ENCODE measurements at places on chromosomes 4 and X. TPM values are rescaled to one million over a fixed set of nuclear protein-coding genes. Genes with fewer than 3 reads are reported as not detected.
A peak's percentile ranks its signal among the peaks of the same experiment; 100 is the strongest.

DNA sequence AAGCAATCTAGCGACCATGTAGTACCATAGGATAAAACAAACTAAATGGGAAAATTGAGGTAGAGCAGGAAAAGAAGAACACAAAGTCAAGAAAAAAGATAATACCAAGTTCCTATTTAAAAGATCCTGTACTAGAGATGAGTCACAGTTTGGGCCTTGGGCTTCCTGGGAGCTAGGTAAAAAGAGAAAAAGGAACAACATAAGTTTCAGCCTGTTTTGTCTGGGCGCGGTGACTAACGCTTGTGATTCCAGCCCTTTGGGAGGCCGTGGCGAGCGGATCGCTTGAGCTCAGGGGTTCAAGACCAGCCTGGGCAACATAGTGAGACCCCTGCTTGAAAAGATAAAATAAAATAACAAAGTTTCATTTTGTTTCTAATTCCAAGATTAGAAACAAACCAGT, 14.0 kb upstream of the TMEM156 start:
- H3K27me3 ChIP-seq: no peaks in the 10 kb centered on the region
- H3K4me1 ChIP-seq: peaks cover 21% of the 10 kb centered on the region
- H3K27ac ChIP-seq: no peak overlapping the region
- DNase-seq: no peak
- H3K4me3 ChIP-seq: peak overlapping the region; percentile 59
- no peaks in the 10 kb centered on the region for H3K36me3 ChIP-seq

GRCh38 chrX:121146059-121146628, 98.7 kb downstream of the GLUD2 start:
- DNase-seq: no peak
- no peak overlapping the region for H3K4me3 ChIP-seq
- H3K4me1 ChIP-seq: no peaks in the 10 kb centered on the region
- no peaks in the 10 kb centered on the region for H3K27me3 ChIP-seq
- H3K36me3 ChIP-seq: no peaks in the 10 kb centered on the region

The MYL5 gene
- total RNA-seq: 14.0 TPM

The VBP1 gene
- 77.3 TPM for total RNA-seq

DNA sequence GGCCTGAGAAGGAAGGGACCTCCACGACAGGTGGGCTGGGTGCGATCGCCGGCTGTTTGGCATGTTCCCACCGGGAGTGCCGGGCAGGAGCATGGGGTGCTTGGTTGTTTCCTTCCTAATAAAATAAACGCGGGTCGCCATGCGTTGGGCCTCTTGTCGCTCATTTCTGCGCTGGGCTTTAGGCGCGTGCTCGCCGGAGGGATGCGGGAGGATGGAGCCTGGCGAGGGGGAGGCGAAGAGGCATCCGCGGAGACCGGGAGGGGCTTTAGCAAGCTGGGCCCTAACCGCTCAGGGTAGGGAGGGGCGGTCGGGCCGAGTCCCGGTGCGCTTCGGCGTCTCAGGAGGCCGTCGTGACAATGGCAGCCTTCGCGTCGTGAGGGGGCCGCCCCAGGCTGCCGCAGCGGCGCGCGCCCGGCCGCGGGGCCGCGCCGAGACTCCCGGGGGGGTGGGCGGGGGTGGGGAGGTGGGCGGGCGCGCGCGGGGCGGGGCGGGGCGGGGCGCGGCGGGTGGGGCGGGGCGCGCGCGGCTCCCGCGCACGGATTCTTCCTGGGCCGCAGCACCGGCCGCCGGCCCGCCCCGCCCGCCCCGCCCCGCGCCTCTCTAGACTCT, 476 bp upstream of the GDI1 start:
- H3K27ac ChIP-seq: peak overlapping the region; percentile 73
- no peaks in the 10 kb centered on the region for H3K36me3 ChIP-seq
- no peak for DNase-seq
- peaks cover 3% of the 10 kb centered on the region for H3K4me1 ChIP-seq

The CXCL5 gene
- not detected for total RNA-seq

DNA sequence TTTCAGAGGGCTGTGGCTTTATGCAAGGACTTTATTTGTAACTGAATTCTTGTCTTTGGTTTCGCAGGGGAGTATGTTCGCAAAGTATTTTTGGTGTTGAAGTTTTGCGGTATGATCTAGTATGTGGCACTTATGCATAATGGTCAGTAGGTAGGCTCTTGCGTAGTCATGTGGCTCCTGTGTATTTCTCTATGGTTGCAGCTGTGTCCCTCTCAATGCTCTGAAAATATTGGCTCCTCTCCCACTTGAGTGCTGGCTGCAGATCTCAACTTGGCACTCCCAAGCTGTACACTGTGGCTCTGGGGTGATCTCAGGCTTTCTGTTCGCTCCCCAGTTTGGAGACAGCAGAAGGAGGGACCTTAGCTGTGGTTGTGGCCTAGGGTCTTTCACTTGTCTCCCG, 24.8 kb downstream of the ARMCX5 start:
- H3K36me3 ChIP-seq: no peaks in the 10 kb centered on the region
- H3K27me3 ChIP-seq: no peaks in the 10 kb centered on the region
- H3K4me1 ChIP-seq: no peaks in the 10 kb centered on the region
- H3K4me3 ChIP-seq: no peak overlapping the region
- no peak overlapping the region for H3K27ac ChIP-seq

DNA sequence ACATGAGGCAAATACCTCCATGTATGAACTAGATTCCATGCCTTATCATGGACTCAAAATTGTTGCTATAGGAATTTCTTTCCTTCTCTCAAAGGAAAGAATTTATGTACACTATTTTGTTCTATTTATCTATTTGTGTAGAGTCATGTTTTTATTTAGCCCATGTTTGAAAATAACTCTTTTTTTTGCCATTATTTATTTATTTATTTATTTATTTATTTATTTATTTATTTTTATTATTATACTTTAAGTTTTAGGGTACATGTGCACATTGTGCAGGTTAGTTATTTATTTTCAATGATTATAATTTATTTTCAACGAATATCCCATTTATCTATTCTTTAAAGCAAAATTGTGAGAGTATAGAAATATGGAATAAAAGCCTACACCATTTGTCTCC, 177.9 kb downstream of the MAGEE1 start:
- no peak overlapping the region for H3K27ac ChIP-seq
- no peaks in the 10 kb centered on the region for H3K36me3 ChIP-seq
- H3K4me1 ChIP-seq: no peaks in the 10 kb centered on the region
- no peak overlapping the region for H3K4me3 ChIP-seq

- no peaks in the 10 kb centered on the region for H3K27me3 ChIP-seq
- H3K36me3 ChIP-seq: no peaks in the 10 kb centered on the region
- peaks cover 12% of the 10 kb centered on the region for H3K4me1 ChIP-seq
- no peak for DNase-seq
- no peak overlapping the region for H3K27ac ChIP-seq
These were observed 20.5 kb downstream of the RWDD4 start for GRCh38 chr4:183638436-183638835.

The GAGE1 gene
- total RNA-seq: 0.17 TPM

- H3K27ac ChIP-seq: no peak overlapping the region
- DNase-seq: no peak
- H3K4me1 ChIP-seq: peaks cover 40% of the 10 kb centered on the region
- H3K36me3 ChIP-seq: no peaks in the 10 kb centered on the region
These were observed 14.1 kb downstream of the ACSL1 start for GRCh38 chr4:184811526-184812198.

The BRCC3 gene
- 21.3 TPM for total RNA-seq

- no peak for DNase-seq
- no peak overlapping the region for H3K4me3 ChIP-seq
- no peaks in the 10 kb centered on the region for H3K27me3 ChIP-seq
- no peaks in the 10 kb centered on the region for H3K36me3 ChIP-seq
These were observed 57.1 kb downstream of the MAML3 start for GRCh38 chr4:140096921-140097320.

GRCh38 chr4:81304871-81305270, 89.8 kb upstream of the PRKG2 start:
- no peaks in the 10 kb centered on the region for H3K36me3 ChIP-seq
- no peak for DNase-seq
- H3K27ac ChIP-seq: no peak overlapping the region
- no peak overlapping the region for H3K4me3 ChIP-seq
- no peaks in the 10 kb centered on the region for H3K4me1 ChIP-seq
- peaks cover 31% of the 10 kb centered on the region for H3K27me3 ChIP-seq

DNA sequence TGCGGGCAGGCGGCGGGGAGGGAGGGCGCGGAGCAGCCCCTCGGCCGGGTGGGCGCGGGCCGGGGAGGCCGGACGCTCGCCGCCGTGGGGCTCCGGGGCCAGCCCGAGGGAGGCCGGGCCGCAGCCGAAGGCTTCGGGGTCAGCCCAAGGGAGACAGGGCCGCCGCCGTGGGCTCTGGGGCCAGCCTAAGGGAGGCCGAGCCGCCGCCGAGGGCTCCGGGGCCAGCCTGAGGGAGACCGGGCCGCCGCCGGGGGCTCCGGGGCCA, 251 bp downstream of the KIAA0232 start:
- H3K4me3 ChIP-seq: peak overlapping the region; percentile 83
- H3K27ac ChIP-seq: peak overlapping the region; percentile 94
- H3K36me3 ChIP-seq: no peaks in the 10 kb centered on the region
- no peaks in the 10 kb centered on the region for H3K27me3 ChIP-seq
- peaks cover 20% of the 10 kb centered on the region for H3K4me1 ChIP-seq
- no peak for DNase-seq

The RBM41 gene
- 20.0 TPM for total RNA-seq

The ZNF157 gene
- total RNA-seq: not detected

DNA sequence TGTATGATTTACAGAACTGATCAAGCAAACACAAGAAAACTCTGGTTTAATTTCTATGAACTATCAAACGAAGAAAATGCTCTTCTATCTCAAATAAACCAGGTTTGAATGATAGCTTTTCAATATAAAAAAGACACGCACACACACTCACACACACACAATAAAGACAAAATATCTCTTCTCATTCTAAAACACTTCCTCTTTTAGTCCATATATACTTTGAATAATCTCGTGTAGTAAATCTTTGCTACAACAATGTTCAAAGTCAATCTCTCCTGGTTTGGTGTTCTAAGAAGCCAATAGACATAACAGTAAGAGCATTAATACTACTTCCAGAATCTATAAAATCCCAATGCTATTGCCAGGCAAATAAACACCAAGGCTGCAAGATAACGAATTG, 13.3 kb downstream of the CXCL2 start:
- DNase-seq: no peak
- H3K36me3 ChIP-seq: no peaks in the 10 kb centered on the region
- H3K27ac ChIP-seq: no peak overlapping the region
- H3K27me3 ChIP-seq: no peaks in the 10 kb centered on the region

DNA sequence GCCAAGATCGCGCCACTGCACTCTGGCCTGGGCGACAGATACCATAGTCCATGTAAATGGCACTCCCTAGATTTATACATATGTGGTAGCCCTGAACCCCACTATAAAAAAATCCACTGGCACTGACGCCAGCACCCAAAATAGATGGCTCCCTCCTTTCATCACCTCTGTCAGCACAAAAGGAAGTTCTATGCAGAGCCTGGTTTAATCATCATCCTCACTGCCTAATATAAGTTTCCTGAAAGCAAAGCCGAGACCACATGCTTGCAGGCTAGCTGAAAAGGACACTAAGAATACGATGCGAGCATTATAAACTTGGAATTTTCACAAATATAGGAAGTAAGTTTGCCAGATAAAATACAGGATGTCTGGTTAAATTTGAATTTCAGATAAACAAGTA, 27.5 kb upstream of the DOCK11 start:
- H3K27me3 ChIP-seq: no peaks in the 10 kb centered on the region
- H3K4me3 ChIP-seq: no peak overlapping the region
- no peaks in the 10 kb centered on the region for H3K4me1 ChIP-seq
- no peak overlapping the region for H3K27ac ChIP-seq
- DNase-seq: no peak

The CTSO gene
- 0.57 TPM for total RNA-seq

GRCh38 chr4:53552711-53553110, 38.6 kb downstream of the LNX1 start:
- H3K27ac ChIP-seq: no peak overlapping the region
- H3K36me3 ChIP-seq: no peaks in the 10 kb centered on the region

The TCEAL7 gene
- 0.20 TPM for total RNA-seq

The DOK7 gene
- total RNA-seq: 2.4 TPM

- no peaks in the 10 kb centered on the region for H3K27me3 ChIP-seq
- no peaks in the 10 kb centered on the region for H3K4me1 ChIP-seq
- no peaks in the 10 kb centered on the region for H3K36me3 ChIP-seq
- no peak for DNase-seq
- H3K4me3 ChIP-seq: no peak overlapping the region
These were observed 864.9 kb upstream of the SLIT2 start for GRCh38 chr4:19386786-19387185.

The HSPA4L gene
- 18.6 TPM for total RNA-seq

DNA sequence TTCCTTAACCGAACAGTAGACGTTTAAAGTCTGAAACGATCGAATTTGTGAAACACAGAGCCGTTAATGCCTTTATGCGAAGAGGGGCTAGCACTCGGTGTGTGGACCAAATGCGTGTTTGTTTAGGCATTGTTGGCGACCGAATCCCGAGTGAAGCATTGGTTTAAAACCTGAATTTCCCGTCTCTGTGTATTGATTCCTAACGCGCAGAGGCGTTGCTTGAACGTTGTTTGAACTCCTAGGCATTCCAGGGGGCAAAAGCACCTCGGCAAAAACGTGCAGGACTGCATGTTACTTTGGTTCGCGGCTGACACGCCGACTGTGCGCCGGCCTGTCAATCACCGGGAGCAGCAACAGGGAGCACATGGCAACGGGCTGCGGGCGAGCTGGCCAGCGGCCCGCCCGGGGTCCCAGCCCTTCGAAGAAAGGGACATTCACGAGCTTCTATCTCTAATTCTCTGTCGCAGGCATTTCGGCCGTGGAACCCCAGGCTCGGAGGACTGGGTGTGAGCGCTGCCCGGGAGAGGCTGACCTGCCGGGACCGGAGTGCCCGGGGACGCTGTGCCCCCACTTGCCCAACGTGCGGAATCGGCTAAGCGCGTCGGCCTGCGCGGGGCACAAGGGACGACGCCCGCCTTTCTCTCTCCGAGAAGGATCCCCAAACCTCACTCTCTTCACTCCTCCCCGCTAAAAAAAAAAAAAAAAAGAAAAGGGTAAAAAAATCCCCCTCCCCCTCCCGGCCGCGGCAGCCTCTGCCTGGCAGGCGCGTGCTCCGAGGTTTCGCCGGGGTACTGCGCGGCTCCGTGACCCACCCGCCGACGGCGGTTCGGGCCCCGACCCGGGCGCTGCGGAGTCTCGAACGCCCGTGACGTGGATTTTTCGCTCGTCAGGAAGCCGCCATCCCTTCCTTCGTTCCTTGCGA, 810 bp downstream of the SPRY1 start:
- H3K27ac ChIP-seq: peak overlapping the region; percentile 50
- H3K4me1 ChIP-seq: peaks cover 3% of the 10 kb centered on the region
- no peaks in the 10 kb centered on the region for H3K27me3 ChIP-seq
- peak; percentile 47 for DNase-seq

The PGAM4 gene
- total RNA-seq: not detected

GRCh38 chr4:25351777-25352416, 25.2 kb upstream of the ANAPC4 start:
- no peak for DNase-seq
- H3K4me1 ChIP-seq: no peaks in the 10 kb centered on the region
- H3K27ac ChIP-seq: no peak overlapping the region
- no peak overlapping the region for H3K4me3 ChIP-seq
- H3K36me3 ChIP-seq: no peaks in the 10 kb centered on the region

DNA sequence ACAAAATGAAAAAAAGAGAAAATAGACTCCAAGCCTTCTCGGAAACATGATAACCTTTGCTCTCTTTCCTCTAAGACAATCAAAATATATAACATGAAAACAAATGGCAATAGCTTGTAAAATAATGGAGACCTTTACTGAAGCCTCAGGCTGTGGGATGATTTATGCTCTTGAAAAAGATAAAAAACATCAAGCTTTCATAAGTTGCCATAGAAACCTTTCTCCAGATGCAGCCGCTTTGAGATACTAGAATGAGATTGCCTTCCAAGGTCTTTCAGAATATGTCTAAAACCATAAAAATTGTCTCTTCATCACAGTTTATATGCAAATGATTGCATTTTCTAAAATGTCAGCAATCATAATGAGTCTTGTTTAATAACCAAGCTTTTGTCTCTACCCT, 31.6 kb downstream of the MAOB start:
- no peaks in the 10 kb centered on the region for H3K4me1 ChIP-seq
- no peaks in the 10 kb centered on the region for H3K27me3 ChIP-seq
- DNase-seq: no peak
- H3K4me3 ChIP-seq: no peak overlapping the region
